ENCODE measurements at places on chromosomes 12 and 14.
A peak's percentile ranks its signal among the peaks of the same experiment; 100 is the strongest.

DNA sequence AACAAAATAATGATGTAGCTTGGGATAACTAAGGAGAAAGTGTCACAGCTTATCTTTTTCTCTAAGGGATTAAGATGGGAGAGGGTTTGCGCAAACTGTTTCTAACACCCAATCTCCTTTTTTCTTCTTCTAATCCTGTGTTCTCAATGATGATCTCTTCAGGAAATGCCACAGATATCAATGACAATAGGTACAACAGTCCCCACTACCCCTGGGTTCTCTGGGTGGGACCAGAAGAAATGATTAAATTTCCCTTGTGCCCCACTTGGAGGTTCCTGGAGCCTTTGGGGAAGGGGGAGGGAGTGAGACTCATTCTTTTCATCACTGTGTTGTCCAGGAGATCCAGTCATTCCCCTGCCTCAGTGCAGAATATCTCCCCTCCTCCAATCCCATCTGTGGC is 8.6 kb upstream of the PIP4K2C start:
- DNase-seq = no peak

DNA sequence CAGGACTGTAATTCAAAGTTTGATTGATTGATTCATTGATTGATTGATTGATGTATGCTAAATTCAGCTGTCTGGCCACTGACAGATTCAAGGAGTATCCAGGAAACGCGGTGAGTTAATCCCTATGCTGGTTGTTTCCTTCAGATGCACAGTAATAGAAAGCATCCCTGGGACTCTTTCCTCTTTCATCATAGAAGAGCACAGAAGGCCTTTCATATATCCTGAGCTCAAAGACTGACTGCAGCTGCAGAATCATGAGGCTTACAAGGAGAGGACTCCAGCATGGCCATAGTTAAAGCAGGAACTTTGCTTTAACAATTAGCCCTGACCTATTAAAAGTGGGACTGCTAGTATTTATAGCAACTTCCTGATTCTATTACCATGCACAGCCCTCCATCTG is 187.7 kb upstream of the TMTC1 start:
- no peak for DNase-seq

GRCh38 chr12:20588042-20588441 is 107.1 kb upstream of the SLCO1C1 start:
- DNase-seq = no peak

GRCh38 chr12:72273499-72273837 is 1.3 kb downstream of the TRHDE start:
- DNase-seq = no peak

- DNase-seq = no peak
Measured at GRCh38 chr12:71626098-71626497, 37.5 kb downstream of the ZFC3H1 start.

- DNase-seq = no peak
Measured at GRCh38 chr12:38431921-38432320, 115.3 kb downstream of the ALG10B start.

- DNase-seq = no peak
Measured at GRCh38 chr14:45253754-45254310, 830 bp upstream of the MIS18BP1 start.

- no peak for DNase-seq
Measured at GRCh38 chr12:1929985-1930802, 11.7 kb upstream of the CACNA2D4 start.

DNA sequence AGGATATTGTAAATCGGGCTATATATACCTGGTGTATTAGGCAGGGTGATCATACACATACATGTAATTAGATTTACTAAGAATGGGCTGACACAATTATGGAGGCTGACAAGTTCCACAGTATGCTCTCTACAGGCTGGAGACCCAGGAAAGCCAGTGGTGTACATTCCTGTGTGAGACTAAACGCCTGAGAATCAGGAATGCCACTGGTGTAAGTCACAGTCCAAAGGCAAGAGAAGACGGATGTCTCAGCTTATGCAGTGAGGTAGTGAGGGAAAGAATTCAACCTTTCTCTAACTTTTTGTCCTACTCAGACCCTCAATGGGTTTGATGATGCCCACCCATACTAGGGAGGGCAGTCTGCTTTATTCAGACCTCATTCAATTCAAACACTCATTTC is 57.1 kb downstream of the METTL25 start:
- no peak for DNase-seq

- DNase-seq = no peak
Measured at GRCh38 chr14:29168149-29168548, 401.6 kb downstream of the FOXG1 start.

GRCh38 chr12:113261847-113262470 is 40.7 kb downstream of the TPCN1 start:
- no peak for DNase-seq

GRCh38 chr12:72511498-72511897 is 239.3 kb downstream of the TRHDE start:
- no peak for DNase-seq

GRCh38 chr12:23217667-23218066 is 592.7 kb downstream of the ETNK1 start:
- no peak for DNase-seq

DNA sequence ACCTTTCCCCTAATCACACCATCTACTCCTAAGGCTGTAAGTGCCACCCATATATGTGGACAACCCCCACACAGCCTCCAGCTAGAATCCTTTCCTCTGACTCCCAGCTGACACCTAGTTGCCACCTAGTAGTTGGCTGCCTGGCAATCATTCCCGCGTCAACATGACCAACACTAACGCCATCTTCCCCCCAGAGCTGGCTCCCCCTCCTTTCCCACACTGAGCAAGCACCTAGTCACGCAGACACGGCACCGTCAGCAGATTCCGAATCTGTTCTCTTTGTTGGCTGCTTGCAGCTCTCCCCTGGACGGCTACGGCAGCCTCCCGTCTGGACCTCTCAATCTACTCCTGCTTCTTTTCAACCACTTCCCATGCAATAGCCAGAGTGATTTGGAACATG is 27.7 kb downstream of the UBR7 start:
- no peak for DNase-seq

DNA sequence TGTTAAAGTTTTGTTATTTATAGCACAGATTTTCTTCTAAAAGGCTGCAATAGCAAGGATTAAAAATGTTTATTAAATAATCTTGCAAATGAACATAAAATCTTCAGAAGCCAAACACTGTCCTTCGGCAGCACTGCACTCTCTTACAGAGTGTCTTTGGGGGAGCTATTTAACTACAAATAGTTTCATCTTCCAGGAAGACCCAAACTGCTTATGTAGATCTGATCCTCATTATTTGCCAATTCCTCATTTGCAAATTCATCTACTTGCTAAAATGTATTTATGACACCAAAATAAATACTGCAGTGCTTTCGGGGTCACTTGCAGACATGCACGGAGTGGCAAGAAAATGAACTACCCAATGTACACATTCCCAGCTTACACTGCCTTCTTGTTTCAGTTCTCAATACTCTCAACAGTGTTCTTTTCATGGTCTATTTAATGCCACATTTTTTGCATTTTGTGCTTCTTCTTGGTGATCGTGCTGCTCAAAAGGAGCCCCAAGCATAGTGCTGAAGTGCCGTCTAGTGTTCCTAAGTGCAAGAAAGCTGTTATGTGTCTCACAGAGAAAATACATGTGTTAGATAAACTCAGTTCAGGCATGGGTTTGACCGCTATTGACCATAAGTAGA is 128.1 kb downstream of the PRKD1 start:
- no peak for DNase-seq

DNA sequence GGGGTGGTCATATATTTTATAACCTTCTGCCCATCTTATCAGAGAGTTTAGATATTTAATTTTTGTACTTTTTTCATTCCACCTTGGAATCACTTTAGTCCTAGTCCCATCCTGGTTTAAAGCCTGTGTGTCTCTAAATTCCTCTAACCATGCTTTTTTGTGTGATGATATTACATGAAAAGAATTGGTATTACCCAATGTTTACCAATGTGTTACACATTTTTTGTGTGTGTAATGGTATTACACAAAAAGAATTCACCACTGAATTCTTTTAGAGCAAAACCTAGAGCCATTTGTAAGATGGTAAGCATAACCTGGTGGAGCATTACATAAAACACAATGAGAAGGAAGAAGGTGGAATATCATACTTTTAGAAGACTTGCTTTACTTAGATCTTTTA is 77.5 kb downstream of the FAR2 start:
- DNase-seq = no peak

DNA sequence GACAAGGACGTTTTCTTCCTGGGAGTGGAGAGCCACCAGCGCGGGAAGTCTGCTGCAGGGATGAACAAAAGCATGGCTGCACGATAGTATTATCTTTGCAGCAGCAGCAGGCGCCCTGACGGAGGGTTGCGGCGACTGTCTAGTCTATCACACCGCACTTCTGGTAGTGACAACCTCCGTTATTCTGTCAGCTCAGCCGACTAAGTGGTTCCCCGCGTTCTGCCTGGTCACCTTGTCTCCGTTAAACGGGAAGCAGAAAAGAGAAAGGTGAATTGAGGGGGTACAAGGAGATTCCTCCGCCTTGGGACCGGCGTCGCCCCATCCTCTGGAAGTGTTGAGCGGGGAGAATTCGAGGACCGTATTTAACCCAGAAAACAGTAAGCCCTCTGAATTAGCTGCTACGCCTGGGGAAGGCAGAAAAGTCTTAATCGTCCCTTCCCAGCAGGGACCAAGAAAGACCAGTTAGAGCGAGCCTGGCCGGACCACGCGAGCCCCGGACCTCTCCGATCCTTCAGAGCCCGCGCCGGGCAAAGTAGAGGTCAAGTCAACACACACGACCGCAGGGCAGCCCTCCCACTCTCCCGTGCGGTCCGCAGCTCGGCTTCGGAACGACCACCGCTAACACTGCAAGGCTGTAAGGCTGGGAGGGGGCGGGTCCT is 536 bp upstream of the DAAM1 start:
- peak; percentile 6 for DNase-seq

GRCh38 chr12:64531665-64532334 is 78.5 kb upstream of the RASSF3 start:
- DNase-seq = no peak

DNA sequence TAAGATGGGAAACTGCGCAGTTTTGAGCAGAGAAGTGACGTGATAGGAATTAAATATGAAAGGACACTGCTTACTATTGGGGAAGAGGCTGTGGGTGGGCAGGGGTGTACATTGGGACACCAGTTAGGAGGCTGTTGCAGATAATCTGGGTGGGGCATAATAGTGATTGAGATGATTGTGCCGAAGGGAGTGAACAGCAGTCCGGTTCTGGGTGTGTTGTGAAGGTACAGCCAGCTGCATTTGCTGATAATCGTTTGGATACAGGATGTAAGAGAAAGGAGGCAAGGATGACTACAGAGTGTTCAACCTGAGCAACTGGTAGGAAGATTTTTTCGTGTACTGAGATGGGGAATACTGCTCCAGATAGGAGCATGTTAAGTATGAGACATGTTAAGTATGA is 205.2 kb upstream of the NEDD1 start:
- no peak for DNase-seq

DNA sequence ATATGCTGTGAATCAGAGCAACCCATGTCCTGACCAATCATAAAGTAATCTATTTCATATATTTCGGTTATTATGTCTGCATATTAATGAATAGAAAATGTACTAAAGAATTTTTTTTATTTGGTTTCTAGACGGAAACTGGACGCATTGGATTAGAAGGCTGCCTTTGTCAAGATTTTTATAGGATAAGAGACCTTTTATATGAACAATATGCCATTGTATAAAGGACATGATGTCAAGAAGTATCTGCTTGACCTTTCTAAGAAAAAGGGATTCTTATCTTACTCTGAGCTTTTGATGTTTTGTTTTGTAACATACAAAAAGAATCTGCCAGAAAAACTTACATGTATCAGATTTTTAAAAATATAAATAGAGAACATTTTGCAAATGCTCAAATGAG is 39.8 kb downstream of the CPSF2 start:
- no peak for DNase-seq

DNA sequence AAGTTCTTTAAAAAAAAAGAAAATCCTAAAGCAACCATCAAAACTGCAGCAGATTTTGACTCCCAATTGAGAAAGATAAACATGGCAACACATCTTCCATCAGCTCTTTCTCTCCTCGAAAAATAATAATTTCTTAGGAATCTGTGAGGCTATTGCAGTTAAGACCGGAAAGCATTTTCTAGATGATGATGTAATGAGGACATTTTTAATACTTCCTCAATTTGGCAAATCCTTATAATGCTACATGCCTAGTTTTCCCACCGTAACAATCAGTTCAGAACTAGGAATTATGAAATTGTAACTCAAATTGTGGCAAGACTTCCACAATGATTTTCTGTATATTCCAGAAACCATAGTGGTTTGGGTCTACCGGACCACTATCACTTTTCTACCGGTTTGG is 180.9 kb upstream of the PDE3A start:
- DNase-seq = no peak

DNA sequence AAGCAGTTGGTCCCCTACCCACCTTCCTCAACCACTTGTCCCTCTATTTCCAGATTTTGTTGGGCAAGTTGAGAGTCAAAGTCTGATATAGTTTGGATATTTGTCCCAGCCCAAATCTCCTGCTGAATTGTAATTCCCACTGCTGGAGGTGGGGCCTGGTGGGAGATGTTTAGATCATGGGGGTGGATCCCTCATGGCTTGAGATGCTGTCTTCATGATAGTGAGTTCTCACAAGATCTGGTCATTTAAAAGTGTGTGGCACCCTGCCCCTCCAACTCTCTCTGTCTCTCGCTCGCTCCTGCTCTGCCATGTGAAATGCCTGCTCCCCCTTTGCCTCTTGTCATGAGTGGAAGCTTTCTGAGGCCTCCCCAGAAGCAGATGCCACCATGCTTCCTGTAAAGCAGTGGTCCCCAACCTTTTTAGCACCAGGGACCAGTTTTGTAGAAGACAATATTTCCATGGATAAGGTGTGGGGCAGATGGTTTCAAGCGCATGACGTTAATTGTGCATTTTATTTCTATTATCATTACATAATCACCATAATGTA is 37.3 kb upstream of the BCL11B start:
- no peak for DNase-seq

DNA sequence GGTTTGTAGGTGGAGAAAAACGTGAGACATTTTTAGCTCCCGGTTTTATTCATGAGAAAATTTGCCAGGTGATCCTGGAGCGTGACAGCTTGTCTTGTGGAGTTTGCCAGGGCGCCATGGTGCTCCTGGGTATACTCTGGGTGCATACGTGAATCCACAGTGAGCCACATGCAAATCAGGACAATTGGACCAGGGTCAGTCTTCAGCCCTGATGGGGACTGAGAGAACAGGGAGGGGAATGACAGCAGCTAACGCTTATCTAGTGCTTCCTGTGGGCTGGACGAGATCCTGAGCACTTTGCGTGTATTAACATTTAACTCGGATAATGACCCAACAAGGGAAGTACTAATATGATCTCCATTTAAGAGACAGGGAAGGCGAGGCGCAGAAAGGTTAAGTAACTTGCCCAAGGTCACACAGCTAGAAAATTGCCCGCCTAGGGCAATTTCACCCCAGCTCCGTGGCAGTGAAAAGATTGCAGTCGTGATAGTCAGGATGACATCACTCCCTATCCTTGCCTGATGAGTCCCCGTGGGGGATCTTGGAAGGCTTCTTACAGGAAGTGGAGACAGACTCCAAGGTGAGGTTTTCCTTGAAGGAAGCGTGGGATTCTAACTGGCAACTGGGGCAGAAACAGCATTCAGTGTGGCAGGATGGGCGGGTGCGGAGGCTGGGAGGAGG is 118.4 kb upstream of the NCOR2 start:
- no peak for DNase-seq
